IPS DF 6.9 (cell line): ENCODE measurements at places on chromosomes 5 and 9.

- no peak for DNase-seq
Measured at GRCh38 chr9:115144706-115145105, 26.7 kb upstream of the TNC start.

DNA sequence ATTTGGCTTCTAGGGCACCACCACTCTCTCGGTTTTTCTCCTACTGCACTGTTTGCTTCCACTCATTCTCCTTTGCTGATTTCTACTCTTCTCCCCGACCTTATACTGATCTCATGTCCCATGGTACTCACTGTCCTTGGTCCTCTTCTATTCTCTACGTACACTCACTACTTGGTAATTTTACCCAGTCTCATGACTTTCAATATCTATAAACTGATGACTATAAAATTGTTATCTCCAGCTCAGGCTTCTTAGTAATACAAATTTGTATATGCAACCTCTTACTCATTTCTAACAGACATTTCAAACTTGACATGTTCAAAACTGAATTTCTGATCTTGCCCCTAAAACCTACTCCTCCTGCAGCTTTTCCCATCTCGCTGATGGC is 4.1 kb downstream of the RAPGEF6 start:
- no peak for DNase-seq

- DNase-seq, result no peak
Measured at GRCh38 chr5:156327296-156327695, 332 bp downstream of the SGCD start.

GRCh38 chr5:28710360-28710759 is 1672.0 kb upstream of the CDH9 start:
- no peak for DNase-seq

DNA sequence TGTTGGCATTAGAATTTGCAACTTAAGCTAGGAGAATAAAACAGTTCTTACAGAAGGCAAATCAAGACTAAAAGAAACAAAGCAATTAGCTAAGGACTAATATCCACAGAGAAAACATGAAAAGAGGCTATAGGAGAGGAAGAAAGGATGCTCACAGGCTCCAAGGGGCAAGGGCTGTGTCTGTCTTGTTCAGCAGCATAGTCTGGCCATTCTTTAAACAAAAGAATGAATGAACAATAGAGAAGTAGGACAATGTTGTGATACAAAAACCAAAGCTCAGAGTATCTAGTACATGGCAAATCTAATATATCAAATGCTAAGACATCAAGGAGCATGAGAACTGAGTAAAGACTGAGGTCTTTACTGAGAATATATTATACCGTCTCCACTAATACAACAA is 39.5 kb downstream of the PLPP1 start:
- no peak for DNase-seq

- DNase-seq, result no peak
Measured at GRCh38 chr9:111900858-111901612, 4.4 kb downstream of the UGCG start.

GRCh38 chr5:104932431-104932830 is 1369.8 kb upstream of the NUDT12 start:
- peak; percentile 5 for DNase-seq

- no peak for DNase-seq
Measured at GRCh38 chr9:12973710-12974109, 198.9 kb downstream of the LURAP1L start.

- no peak for DNase-seq
Measured at GRCh38 chr5:81161012-81161601, 72.0 kb upstream of the CKMT2 start.

DNA sequence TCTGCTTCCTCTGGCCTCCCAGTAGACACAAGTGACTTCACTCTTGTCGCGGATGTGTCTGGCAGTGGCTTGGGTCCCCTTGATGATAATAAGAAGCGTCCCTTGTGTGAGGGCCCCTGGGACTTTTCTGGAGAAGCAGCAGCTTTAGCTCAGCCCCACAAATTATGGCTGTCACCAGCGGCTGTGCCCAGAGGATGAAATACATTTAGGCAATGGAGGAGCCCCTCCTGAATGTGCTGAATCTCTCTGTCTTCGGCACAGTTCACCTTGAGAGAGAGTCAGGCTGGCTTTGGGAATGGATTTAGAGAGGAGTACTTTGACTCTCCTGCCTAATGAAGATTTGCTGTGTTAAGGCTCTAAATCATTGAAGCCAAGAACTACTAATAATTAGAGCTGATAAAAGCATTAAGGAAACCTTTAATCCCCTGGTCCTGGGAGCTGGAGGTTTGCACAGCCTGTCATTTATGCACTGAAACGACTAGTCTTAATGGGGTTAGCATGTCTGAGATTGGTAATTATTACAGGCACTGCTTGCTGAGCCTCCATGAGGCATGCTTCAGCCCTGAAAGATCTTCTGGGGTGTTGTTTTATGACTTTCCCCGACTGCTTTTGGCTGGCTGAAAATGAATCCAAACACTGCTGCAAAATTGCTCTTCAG is 127.0 kb downstream of the TENT4A start:
- no peak for DNase-seq

GRCh38 chr9:19999491-20000057 is 210.7 kb upstream of the SLC24A2 start:
- DNase-seq, result no peak

GRCh38 chr9:96875461-96876142 is 21.3 kb upstream of the ZNF782 start:
- peak; percentile 95 for DNase-seq

DNA sequence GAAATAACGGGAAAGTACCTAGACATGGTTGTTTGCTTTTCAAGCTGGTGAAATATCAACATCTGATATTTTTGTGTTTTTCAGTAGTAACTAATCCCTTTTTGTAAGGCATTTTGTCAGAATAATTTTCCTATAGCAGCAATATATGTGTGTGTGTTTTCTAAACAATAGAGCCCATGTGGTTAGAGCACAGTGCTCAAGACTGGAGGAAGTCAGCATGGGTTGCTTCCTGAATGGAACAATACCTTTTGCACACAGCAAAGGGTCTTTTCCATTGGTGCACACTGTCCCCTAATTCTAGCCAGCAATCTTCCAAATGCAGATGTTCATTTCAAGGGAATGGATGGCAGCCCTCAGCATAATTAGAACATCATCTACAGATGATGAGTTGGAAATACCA is 270.1 kb downstream of the AOPEP start:
- no peak for DNase-seq

- DNase-seq, result no peak
Measured at GRCh38 chr5:67401172-67401571, 204.6 kb upstream of the CD180 start.

- DNase-seq, result no peak
Measured at GRCh38 chr9:97039514-97039860, 545 bp upstream of the CTSV start.

DNA sequence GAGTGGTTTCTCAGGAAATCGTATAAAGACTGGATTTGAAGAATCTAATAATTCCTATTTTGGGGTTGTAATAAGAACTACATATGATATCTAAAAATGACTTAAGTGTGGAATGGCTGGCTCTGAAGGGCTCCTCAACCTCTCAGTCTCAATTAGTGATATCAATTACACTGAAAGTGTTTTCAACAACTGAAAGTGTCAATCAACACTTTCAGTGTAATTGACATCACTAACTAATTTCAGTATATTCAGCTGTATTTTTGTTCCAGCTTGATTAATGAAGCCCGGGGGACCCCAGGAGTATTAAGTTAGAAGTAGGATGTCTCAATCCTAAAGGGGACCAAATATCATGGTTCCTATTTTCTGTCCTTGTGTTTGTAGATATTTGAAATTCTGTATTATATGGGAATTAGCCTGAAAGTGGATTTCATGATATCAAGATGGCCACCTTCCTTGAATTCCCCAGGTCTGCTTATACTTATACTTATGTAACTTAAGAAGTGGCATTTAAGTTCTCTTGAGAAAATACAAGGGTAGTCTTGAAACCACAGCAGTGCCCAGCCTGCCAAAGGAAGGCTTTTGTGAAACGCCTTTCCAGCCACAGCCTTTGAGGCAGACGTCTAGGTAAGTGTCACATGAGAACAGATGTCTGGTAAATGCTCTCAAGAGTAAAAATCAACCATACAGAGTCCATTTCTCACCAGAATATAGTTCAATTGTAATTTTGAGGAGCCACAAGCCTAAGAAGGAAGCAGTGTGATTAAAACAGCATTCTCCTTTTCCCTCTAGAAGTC is 4.6 kb downstream of the BASP1 start:
- no peak for DNase-seq

DNA sequence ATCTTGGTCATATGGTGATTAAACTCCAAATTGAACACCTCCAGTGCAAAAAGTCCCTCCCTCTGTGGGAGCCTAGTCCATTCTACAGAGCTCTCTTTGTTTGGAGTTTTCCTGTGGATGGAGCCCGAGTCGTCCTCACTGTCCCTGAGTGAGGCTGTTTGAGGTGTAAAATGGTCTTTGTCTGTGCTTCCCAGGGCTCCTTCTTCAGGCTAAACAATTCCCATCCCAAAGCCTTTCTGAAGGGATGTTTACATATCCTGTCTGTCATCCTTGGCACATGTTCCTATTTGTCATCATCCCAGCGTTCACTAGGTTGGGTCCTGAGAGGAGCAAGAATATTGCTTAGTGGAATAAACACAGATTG is 68.9 kb downstream of the COL27A1 start:
- no peak for DNase-seq

DNA sequence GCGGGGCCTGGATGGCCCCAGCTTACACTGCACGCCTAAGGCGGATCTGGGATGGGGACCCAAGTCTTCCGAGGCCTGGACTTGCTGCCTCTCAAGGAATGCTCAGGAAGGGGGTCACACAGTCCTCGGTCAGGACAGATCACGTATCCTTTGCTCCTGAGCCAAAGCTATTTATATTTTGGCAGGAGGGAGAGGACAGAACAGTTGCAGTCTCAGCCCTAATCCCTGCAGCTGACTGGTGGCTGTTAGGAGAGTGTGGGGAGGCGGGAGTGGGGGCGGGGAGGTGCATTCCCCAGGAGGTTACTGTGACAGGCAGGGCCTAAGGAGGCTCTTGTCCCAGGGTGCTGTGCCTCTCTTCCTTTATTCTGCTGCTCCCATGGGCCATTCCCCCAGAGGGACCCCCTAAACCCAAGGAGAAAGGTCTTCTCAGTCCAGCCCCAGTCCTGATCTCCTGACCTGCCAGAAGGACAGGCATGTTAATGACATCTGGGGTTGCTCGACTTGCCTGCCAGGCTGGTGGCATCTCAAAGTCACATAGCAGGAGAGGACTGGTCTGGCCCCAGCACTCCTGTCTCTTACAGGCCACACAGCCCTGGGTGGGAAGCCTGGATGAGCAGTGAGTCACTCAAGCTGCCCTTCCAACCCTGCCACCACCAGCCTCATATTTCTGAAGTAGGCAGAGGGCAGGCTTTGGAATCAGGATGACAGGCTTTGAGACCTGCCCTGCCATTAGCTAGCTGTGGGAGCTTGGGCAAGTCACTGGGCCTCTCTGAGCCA is 51.9 kb downstream of the COL27A1 start:
- no peak for DNase-seq

GRCh38 chr9:34047864-34048726 is 592 bp downstream of the UBAP2 start:
- DNase-seq, result no peak

DNA sequence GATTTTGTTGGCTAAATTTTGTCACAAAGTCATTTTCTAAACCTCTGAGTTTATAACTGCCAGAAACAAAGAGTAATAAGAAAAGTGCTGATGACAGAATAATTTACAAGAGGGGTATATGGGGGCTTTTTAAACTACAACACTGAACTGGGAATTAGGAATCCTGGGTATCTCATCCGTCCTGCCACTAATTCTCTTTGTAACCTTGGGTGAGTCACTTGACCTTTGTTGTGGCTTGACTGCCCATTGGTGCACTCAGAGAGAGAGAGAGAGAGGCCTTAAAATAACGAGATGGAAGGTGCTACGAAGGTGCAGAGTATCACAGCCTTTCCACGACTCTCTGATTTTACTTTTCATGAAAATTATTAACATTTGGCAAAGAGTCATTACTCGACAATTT is 130.3 kb upstream of the CNTLN start:
- no peak for DNase-seq

GRCh38 chr9:4706971-4707622 is 27.7 kb downstream of the CDC37L1 start:
- DNase-seq, result no peak

DNA sequence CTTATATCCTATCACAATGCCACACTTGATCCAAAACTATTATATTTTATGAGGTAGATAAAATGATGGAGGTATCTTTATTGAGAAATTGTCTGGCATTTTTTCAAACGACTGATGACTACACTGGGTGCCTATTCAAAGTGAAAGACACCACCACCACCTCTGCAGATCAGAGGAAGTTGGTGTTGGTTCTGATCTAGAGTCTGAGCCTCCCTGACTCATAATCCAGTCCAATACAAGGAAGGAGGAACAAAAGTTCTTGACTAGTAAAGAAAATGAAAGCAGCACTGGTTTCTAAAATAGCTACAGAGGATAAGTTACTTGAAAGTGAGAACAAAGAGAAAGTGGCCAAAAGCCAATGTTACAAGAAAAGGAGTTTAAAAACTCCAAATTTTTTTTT is 139.9 kb downstream of the RFX3 start:
- no peak for DNase-seq

DNA sequence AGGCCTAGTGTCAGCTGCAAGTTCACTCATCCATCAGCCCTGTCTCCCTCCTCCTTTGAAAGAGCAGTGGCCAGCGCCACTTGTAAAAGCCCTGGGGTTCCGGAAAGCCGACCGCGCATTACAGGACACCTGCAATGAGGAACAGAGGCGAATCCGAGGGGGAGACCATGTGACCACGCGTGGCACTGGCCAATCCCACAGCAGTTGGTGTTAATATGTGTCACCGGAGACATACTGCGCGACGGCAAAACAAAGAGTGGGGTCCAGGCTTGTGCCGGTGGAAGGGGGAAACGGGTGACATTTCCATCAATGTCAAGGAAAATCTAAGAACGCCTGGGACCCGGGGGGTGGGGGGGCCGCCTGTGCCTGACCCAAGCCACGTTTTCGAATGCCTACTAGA is 480.8 kb downstream of the SPATA31A7 start:
- no peak for DNase-seq

DNA sequence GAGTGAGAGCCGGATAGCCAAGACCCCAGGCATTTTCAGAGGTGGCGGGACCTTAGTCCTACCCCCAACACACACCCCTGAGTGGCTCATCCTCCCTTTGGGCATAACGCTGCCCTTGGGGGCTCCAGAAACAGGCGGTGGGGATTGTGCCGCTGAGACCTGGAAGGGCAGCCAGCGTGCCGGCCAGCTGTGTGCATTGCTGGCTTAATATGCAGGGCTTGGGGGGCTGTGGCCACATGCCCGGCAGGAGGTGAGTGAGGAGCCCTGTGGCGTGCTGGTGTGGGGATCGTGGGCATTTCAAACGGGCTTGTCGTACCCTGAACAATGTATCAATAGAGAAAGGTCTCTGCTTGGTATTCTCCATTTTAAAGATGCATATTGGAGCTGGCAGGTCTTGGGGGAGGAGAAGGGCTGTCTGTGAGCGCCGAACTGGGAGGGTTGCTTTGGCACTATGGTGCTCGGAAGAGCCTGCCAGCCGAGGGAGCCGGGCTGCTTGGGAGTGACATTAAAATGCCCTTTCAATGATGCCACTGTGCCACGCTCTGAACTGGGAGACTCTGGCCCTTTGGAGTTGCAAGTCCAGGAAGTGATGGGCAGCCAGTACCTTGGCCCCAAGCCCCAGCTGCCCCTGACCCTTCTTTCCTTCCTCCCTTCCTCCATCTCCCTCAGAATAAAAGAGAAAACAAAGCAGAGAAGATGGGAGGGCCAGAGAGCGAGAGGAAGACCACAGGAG is 11.2 kb upstream of the OLFM1 start:
- DNase-seq, result no peak

- no peak for DNase-seq
Measured at GRCh38 chr5:113478691-113479090, 9.6 kb downstream of the MCC start.

GRCh38 chr9:130891688-130892476 is 4.7 kb downstream of the QRFP start:
- no peak for DNase-seq
